SJSA1 (cell line): ENCODE measurements at places on chromosomes 12 and 14. TPM values are rescaled to one million over a fixed set of nuclear protein-coding genes. Genes with fewer than 3 reads are reported as not detected.

The TMTC1 gene
- 0.21 TPM in 1 of 2 replicates, not detected in the other for total RNA-seq

The RAD9B gene
- total RNA-seq: 1.2 TPM in 1 of 2 replicates, not detected in the other

The ANG gene
- total RNA-seq: 2.7 and 4.4 TPM in 2 replicates

The CD27 gene
- not detected in 2 replicates for total RNA-seq

The CCDC197 gene
- total RNA-seq: not detected in 2 replicates

The SLC4A8 gene
- total RNA-seq: 6.2 and 29.0 TPM in 2 replicates

The CDC42BPB gene
- 53.4 and 56.5 TPM in 2 replicates for total RNA-seq

The NKX2-1 gene
- not detected in 2 replicates for total RNA-seq

The GPR68 gene
- total RNA-seq: not detected in 2 replicates

The CPNE6 gene
- not detected in 2 replicates for total RNA-seq

The RD3L gene
- not detected in 2 replicates for total RNA-seq

The CDH24 gene
- total RNA-seq: 4.8 and 9.1 TPM in 2 replicates

The NUP107 gene
- total RNA-seq: 62.8 and 93.5 TPM in 2 replicates

The WSCD2 gene
- total RNA-seq: not detected in 2 replicates

The MUCL1 gene
- total RNA-seq: not detected in 2 replicates

The NXPH4 gene
- total RNA-seq: 0.13 TPM in 1 of 2 replicates, not detected in the other

The TAS2R8 gene
- not detected in 2 replicates for total RNA-seq

The KITLG gene
- 3.1 and 4.1 TPM in 2 replicates for total RNA-seq
